Stimulated activated CD8-positive, alpha-beta memory T cell treated with anti-CD3 and anti-CD28 coated beads, Interleukin-15, amount 100 ng/mL, for 1 hour (primary cell): ENCODE measurements at places on chromosomes 6 and 20.

GRCh38 chr6:84582997-84583396, 181.4 kb downstream of the TBX18 start:
- DNase-seq: no peak

- DNase-seq: no peak
Measured at GRCh38 chr6:30842754-30843610, 41.3 kb upstream of the DDR1 start.

- DNase-seq: no peak
Measured at GRCh38 chr6:168186438-168186837, 107.4 kb upstream of the FRMD1 start.

- DNase-seq: peak; percentile 24
Measured at GRCh38 chr20:43666376-43667328, at the start of gene MYBL2. TSS of gene MYBL2 (plus strand) at chr20:43667114. CDS start at chr20:43667284, 170 bp downstream.

DNA sequence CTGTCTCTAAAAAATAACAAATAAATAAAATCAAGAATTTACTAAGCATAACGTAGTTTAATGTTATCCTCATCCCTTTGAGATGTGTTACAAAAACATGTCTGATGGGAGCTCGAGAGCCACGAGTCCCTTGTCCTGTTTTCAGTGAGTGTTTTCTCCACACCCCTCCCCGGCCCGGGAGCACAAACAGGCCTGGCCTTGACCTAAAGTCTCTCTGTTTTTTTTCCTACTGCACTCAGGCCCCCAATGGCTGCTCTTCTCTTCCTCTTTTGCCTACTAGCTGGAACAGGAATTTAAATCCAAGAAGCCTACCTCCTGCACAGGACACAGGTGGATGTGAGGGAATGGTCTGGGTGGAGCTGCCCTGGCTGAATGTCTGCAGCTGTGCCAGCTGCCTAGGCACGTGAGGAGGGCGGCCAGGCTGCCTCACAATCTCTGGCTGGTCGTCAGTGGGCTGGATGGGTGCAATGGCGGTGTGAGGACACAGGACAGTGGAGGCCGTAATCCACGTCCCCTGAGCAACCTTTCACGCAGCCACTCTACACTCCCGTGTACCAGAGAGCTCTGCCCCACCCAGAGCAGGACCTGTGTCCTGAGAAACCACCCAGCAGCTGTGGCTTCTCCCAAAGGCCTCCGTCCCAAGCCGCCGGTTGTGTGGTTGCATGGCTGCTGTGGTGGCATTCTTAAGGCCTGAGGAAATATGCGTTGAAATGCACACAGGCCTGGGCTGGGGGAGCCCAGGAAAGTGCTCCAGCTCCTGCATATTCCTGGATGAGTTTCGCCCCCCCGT, 117.5 kb downstream of the FAM120B start:
- no peak for DNase-seq

DNA sequence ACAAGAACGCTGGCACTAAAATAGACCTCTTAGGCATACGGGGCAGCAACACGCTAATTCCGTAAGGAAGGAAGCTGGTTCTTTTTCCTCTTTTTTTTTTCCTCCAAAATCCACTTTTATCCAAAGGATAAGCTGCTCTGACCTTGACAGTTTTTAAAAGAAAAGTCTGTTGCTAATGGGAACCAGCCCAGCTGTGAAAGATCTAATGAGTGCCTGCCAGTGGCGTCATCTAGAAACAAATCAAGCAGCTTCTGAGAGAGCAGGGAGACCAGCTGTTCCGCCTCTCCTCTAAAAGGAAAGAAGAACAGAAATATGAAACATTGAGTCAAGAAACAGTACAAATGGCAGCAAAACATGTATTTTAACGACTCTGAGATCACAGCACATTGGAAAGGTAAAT, 78.6 kb downstream of the FAXC start:
- no peak for DNase-seq

GRCh38 chr6:164345806-164346496, 931.4 kb downstream of the QKI start:
- no peak for DNase-seq

DNA sequence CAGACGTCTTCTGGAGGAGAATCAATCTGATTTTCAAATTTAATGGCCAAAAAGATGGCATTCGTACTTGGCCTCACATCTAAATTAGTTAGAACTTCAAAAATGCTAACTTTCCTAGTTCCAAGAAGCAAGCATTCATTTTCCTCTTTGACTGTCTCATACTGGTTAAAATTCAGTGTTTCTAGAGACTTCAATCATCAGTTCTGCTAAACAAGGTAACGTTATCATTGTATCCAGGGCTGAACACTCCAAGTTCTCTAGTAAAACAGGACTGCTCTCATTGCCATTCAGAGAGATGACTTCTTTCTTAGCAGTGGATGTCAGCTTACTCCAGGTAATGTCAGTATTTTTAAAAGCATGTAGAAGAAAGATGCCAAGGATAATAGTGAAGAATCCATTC, 34.6 kb upstream of the ENTPD6 start:
- no peak for DNase-seq

- no peak for DNase-seq
Measured at GRCh38 chr20:15917283-15917682, 656.0 kb downstream of the KIF16B start.

DNA sequence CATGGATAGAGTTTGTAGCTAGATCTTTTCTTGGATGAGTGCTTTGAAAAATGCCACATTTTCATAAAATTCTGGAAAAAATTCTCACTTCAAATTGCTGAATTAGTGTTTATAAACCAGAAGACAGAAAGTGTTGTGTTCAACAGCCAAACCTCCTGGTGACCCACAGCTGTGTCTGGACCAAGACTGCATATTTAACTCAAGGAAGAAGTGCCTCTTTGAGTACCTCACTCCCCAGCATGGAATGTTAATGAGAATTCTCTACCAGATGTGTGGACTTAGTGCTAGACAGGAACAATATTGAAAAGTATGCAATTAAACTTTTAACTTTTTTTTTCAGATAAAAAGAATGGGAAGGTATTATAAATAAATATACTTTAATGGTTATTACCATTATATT, 609.3 kb downstream of the COL12A1 start:
- DNase-seq: no peak

GRCh38 chr6:28563430-28564095, 37.9 kb downstream of the GPX5 start:
- DNase-seq: no peak

DNA sequence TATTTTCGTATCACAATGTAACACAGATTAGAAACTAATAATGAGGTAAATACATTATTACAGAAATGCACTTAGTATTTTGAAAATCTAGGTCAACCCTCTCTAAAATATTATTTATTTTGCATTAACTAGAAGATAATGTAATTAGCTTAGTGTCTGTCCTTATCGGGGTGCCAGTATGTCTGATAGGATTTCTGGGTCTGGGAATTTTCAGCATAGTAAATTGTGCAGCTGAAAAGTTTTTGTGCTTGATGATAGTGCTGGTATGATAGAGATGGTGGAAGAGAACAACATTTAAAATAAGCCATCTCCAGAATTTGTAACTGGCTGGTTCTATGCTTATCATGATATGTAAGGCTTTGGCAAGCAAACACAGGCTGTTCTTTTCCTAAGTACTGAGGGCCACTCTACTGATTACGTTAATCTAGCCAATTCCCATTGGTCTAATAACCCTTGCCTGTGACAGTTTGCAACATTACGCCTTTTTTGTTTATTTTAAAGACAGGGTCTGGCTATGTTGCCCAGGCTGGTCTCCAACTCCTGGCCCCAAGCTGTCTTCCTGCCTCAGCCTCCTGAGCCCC, 50.8 kb downstream of the PREP start:
- no peak for DNase-seq

DNA sequence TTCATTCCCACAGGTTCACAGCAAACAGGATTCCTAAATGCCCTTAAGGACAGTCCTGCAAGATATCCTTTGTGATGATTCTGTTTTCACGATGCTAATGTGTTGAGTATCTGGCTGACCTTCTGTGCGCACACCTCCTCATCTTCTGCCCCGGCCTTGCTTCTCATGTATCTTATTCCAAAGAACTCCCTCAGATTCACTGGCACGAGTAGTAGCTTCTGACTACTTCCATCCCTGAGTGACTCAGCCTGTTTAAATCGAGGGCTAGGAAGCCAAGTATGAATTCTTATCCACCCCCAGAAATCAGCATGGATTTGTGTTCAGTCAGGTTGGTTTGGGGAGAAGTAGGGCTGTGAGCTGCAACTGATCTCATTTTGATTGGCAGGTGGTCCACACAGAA, 190.2 kb upstream of the SNX9 start:
- DNase-seq: no peak
